ENCODE measurements at places on chromosomes 2 and 18.

DNA sequence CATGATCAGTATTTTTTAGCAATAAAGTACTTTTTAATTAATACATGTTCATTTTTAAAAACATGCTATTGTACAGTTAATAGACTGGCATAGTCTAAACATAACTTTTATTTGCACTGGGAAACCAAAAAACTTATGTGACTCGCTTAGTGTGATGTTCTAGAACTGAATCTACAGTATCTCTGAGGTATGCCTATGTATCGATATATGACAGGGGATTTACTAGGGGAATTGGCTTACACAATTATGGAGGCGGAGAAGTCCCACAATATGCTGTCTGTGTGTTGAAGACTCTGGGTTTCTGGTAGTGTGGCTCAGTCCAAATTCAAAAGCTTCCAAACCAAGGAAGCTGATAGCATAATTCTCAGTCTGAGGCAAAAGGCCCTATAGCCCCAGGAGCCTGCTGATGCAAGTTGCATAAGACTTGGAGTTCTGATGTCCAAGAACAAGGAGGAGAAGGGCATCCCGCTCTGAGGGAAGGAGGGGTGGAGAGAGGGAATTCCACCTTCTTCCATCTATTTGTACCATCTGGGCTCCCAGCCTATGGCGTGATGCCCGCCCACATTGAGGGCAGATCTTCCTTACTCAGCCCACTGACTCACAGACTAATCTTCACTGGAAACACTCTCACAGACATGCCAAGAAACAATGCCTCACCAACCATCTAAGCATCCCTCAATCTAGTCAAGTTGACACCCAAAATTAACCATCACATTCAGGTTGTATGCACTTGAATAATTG lies 27.5 kb downstream of the ZNF638 start:
- DNase-seq: no peak

GRCh38 chr2:15674637-15675455 lies 83.2 kb downstream of the DDX1 start:
- no peak for DNase-seq

- DNase-seq: no peak
These were observed 19.8 kb downstream of the ZNF407 start for GRCh38 chr18:74617486-74617885.

DNA sequence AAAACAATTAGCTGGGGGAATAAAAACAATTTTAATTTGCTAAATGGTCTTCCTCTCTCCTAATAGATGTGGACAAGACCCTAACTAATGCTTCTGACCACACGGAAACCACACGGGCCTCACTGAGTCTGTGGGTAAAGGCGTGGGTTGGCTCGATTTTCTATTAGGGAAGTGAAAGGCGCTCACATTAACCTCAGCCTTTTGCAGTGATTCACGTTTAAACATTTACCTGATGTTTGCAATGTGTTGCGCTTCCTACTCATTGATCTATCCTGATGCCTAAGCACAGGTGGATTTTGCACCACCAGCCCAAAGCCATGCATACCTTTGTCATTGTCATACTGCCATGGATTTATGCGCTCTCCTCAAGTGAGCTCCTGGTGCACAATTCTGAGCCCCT lies 35.6 kb upstream of the NRP2 start:
- no peak for DNase-seq

DNA sequence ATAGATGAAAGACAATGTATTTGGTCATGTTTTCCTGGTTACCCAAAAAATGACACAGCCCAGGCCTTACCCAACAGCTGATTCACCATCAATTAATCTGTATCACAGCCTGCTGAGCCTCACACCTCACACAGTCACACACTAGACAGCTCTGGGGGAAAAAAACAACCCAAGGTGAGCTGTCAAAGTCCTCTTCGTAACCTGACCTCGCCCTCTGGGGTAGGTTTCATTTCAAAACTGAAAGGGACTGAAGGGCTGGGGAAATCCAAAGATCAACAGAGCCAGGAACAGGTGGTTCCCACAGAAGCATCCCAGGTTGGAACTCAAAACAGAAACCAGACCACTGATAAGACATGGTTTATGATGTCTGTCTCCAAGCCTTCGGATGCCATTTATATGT lies 18.2 kb upstream of the PCBP1 start:
- DNase-seq: no peak
